Endothelial cell of umbilical vein (primary cell): ENCODE measurements at places on chromosomes 12 and 14. TPM values are rescaled to one million over a fixed set of nuclear protein-coding genes. Genes with fewer than 3 reads are reported as not detected.

DNA sequence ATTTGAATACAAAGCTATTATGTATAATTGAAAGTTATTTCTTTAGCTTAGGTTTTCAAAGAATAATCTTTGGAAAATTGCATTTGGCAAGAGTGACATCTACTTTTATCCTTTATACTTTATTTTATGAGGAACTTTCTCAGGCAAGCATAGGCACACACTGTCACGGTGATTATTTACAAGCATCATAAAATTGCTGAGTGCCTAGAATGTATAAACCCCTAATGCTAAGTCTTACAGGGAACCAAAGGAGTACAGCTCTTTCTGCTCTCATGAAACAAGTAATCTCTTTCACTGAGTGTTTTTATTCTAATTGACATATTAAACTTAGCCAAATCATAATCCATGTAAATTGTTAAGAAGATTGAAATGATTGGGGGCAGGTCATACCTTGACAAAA is 154.9 kb downstream of the FSCB start:
- H3K27me3 ChIP-seq: no peaks in the 10 kb centered on the region
- H3K4me1 ChIP-seq: no peaks in the 10 kb centered on the region
- no peak overlapping the region for H3K4me3 ChIP-seq
- H3K27ac ChIP-seq: no peak overlapping the region

- H3K4me1 ChIP-seq: no peaks in the 10 kb centered on the region
- H3K36me3 ChIP-seq: peaks cover 2% of the 10 kb centered on the region
- H3K27ac ChIP-seq: no peak within 1 kb of the TSS
- no peaks in the 10 kb centered on the region for H3K27me3 ChIP-seq
- H3K4me3 ChIP-seq: no peak within 1 kb of the TSS
- no peak for DNase-seq
These were observed at the start of gene ITGB7 for GRCh38 chr12:53207042-53207441. Gene ITGB7, minus strand, starts transcription at chr12:53207251. Its CDS starts 6,808 bp downstream, at chr12:53200443.

The GALNT16 gene
- 0.49 and 1.0 TPM in 2 replicates for total RNA-seq

The TCTN1 gene
- total RNA-seq: 20.1 and 21.1 TPM in 2 replicates

The RAB15 gene
- total RNA-seq: 24.9 and 26.7 TPM in 2 replicates

GRCh38 chr12:75489613-75490210 is 9.2 kb downstream of the GLIPR1 start:
- H3K4me3 ChIP-seq: no peak overlapping the region
- H3K27me3 ChIP-seq: no peaks in the 10 kb centered on the region
- peak overlapping the region; percentile 28 for H3K27ac ChIP-seq
- H3K4me1 ChIP-seq: peaks cover 14% of the 10 kb centered on the region
- H3K36me3 ChIP-seq: peaks cover 6% of the 10 kb centered on the region

DNA sequence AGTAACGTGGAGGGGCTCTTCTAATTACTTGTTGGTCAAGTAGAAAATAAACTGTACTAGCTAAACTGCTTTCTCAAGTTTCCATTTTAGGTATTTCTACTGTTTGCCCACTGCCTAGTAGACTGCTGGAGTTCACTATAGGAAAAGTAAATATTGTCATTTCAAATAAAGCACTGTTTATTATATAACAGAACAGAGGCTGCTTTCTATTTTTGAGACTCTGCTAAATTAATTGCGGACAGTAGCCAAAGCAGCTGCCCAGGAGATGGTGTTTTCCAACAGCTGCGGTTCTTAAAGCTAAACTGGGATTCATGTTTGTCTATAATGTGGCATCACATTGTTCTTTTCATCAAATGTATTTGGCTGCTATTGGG is 15.9 kb upstream of the SIX1 start:
- H3K27me3 ChIP-seq: peaks cover 2% of the 10 kb centered on the region
- H3K4me3 ChIP-seq: no peak overlapping the region
- H3K27ac ChIP-seq: no peak overlapping the region
- DNase-seq: no peak

DNA sequence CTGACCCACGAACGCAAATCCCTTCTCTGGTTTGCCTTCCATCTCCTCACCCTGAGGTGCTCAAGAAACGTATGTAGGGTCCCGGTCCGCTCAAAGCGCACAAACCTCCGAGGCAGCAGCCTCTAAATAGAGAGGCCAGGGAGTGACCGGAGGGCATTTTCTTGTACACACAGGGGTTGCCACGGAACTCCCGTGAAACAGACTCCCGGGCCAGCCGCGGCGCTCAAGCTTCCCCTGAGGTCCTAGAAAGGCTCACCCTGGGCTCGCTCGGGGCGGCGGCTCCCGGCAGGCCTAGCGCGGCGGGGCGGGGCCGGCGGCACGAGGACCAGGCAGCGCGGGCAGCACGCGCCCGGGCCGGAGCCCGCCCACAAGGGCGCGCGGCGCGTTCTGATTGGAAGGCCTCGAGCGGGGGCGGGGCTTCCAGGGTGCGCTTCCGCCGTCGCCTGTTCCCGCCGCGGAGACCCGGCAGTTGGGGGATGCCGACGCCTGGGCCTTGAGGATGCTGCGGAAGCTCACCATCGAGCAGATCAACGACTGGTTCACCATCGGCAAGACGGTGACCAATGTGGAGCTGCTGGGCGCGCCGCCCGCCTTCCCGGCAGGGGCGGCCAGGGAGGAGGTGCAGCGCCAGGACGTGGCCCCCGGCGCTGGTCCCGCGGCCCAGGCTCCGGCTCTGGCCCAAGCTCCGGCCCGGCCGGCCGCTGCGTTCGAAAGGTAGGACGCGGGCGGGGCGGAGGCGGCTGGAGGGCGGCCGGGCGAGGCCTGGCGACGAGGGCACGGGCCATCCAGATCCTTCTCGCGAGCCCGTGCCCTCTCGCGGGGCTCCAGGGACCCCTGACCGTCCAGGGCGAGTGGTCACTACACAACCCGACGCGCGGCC is at the start of gene TDRD9:
TDRD9 (plus strand) TSS at position 446 of the 880 bp plus-strand sequence; CDS start at position 500, 54 bp downstream.
- no peak for DNase-seq
- H3K27me3 ChIP-seq: peaks cover 1% of the 10 kb centered on the region
- no peaks in the 10 kb centered on the region for H3K4me1 ChIP-seq
- H3K36me3 ChIP-seq: no peaks in the 10 kb centered on the region
- H3K27ac ChIP-seq: no peak within 1 kb of the TSS

The KRT75 gene
- total RNA-seq: not detected in 2 replicates

DNA sequence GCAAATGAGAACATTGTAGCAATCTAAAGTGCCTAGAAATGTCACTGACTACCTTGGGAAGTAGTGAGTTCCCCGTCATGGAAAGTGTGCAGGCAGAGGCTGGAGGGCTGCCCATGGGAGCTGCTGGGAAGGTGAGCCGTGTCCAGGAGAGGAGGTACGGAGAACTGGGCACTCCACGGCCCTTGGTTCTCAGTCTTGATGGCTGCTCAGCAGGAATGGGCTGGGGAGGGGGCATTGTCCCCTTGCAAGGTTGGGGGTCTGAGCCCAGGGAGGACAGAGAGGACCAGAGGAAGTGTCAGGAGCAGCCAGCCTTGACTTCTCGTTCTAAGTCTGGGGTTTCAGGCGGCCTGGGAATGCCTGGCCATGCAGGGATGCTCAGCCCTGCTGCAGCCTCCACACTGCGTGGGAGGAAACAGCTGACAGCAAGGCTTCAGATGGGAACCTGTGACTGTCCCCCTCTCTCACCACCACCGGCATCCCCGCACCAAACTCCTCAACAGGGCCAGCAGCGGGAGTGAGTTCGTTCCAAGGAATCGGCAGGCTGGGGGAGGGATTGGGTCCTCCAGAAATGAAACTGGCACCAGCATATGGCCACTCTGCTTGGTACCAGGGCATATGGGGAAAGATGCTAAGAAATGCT is 140.2 kb downstream of the BCL11B start:
- H3K27ac ChIP-seq: no peak overlapping the region
- no peaks in the 10 kb centered on the region for H3K36me3 ChIP-seq
- no peak overlapping the region for H3K4me3 ChIP-seq
- no peaks in the 10 kb centered on the region for H3K4me1 ChIP-seq
- no peaks in the 10 kb centered on the region for H3K27me3 ChIP-seq
- no peak for DNase-seq

GRCh38 chr14:93186466-93186865 is 1.3 kb downstream of the LYSET start:
- peak overlapping the region; percentile 25 for H3K27ac ChIP-seq
- DNase-seq: peak; percentile 29
- peaks cover 21% of the 10 kb centered on the region for H3K4me1 ChIP-seq
- no peaks in the 10 kb centered on the region for H3K27me3 ChIP-seq
- no peak overlapping the region for H3K4me3 ChIP-seq

GRCh38 chr12:76766161-76766560 is 2.2 kb downstream of the ZDHHC17 start:
- no peaks in the 10 kb centered on the region for H3K27me3 ChIP-seq
- no peak for DNase-seq
- H3K4me3 ChIP-seq: no peak overlapping the region
- H3K27ac ChIP-seq: no peak overlapping the region

DNA sequence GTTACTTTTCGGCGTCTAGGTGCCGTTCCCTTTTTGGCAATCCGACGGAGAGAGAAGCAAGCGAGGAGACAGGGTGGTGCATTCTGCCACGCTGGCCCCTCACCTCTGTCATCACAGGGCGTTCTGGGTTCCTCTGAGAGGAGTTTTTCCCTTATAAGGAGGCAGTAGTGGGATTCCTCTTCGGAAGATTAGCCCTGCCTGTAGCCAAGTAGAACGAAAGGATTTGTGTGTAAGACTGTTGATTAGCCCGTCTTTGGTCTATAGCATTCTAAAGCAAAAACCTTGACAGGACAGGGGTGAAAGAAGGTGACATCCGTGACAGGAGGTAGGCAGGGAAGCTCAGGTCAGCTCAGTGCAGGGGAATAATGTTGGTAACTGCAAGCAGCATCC is 9.1 kb upstream of the NEMF start:
- H3K27me3 ChIP-seq: no peaks in the 10 kb centered on the region
- DNase-seq: no peak
- peak overlapping the region; percentile 91 for H3K4me3 ChIP-seq
- peak overlapping the region; percentile 77 for H3K27ac ChIP-seq
- H3K36me3 ChIP-seq: no peaks in the 10 kb centered on the region

- H3K36me3 ChIP-seq: no peaks in the 10 kb centered on the region
- H3K4me1 ChIP-seq: peaks cover 3% of the 10 kb centered on the region
- DNase-seq: no peak
- H3K27me3 ChIP-seq: no peaks in the 10 kb centered on the region
- H3K4me3 ChIP-seq: no peak overlapping the region
These were observed 207.6 kb downstream of the MED13L start for GRCh38 chr12:116069943-116070342.

DNA sequence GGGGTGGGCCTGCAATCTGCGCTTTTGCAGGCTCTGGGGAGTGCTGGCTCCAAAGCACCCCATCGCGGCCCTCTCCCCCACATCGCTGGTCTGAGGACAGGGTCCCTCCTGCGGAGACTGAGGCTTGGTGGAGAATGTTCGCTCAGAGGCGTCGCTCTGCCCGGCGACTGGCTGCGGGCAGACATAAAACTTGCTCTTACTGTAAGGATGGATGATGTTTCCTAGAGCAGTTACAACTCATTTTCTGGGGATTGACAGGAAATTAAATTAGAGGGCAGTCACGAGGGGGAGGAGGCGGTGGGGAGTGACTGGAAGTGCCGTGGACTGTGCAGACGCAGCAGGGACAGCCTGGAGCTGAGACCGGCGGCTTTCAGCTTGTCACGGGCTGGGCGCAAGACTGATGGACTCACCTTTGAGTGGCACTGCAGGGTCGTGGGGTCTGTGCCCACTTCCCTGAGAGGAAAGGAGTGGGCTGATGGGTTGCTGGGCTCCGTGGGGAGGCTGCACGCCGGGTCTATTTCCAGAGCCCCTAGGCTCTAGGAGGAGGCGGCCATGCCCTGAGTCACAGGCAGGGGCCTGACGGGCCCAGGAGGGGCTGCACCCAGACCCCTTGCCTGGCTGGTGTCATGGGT is 32.8 kb downstream of the NOC4L start:
- no peaks in the 10 kb centered on the region for H3K27me3 ChIP-seq
- no peaks in the 10 kb centered on the region for H3K4me1 ChIP-seq
- H3K27ac ChIP-seq: no peak overlapping the region
- H3K36me3 ChIP-seq: no peaks in the 10 kb centered on the region

DNA sequence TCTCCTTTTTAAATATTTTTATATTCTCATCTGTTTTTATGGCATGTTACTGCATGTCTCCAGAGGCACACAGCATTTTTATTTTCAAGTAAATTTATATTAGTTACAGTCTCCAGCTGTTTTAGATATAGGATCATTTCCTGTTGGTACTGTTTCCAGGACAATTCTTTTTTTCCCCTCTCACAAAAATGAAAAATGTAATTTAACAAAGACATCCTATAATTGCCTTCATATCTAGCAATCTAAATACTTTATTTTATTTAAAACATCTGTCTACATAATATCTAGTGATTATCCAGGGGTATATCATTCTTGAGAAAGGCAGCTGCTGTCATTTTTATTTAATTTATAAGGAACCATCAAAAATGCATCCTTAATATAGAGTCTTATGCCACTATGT is 272.4 kb upstream of the NPAS3 start:
- peaks cover 1% of the 10 kb centered on the region for H3K27me3 ChIP-seq
- H3K36me3 ChIP-seq: no peaks in the 10 kb centered on the region

GRCh38 chr12:5796171-5796958 is 148.7 kb downstream of the ANO2 start:
- no peak overlapping the region for H3K4me3 ChIP-seq
- no peaks in the 10 kb centered on the region for H3K4me1 ChIP-seq
- H3K36me3 ChIP-seq: peaks cover 13% of the 10 kb centered on the region
- H3K27ac ChIP-seq: no peak overlapping the region
- no peak for DNase-seq
- H3K27me3 ChIP-seq: no peaks in the 10 kb centered on the region

DNA sequence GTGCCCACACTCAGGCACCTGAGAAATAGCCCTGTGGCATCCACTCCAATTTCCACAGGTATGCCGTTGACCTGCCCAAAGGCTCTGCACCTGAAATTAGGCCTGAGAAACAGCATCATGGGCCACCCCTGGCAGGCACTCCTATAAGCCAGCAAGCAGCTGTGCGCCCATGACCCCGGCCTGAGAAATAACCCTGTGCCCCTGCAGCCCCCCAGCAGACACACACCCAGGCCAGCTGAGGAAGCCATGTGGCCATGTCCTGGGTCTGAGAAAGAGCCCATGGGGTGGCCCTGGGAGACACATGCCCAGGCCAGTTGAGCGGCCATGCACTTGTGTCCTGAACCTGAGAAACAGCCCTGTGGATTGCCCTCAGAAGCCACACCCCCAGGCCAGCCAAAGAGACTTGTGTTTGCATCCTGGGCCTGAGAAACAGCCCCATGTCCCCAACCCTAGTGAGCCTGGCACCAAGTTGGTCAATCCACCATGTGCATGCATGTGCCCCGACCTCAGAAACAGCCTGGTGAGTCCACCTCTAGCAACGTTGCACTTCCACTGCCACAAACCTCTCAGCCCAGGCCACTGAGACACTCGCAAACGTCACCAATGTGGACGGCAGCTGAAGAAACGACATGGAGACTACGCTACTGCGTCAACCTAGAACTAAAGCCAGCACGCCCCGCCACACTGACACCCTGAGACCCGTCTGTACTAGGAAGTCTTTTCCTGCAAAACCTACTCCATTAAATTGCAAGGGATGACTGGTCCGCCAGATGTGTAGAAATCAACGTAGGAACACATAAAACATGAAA is 411.9 kb downstream of the TMEM121 start:
- no peaks in the 10 kb centered on the region for H3K27me3 ChIP-seq
- H3K36me3 ChIP-seq: no peaks in the 10 kb centered on the region
- H3K4me3 ChIP-seq: no peak overlapping the region
- no peak for DNase-seq

- H3K27ac ChIP-seq: no peak overlapping the region
- H3K4me1 ChIP-seq: no peaks in the 10 kb centered on the region
- no peak overlapping the region for H3K4me3 ChIP-seq
- peaks cover 63% of the 10 kb centered on the region for H3K36me3 ChIP-seq
- no peak for DNase-seq
These were observed 29.4 kb downstream of the PARP2 start for GRCh38 chr14:20372796-20373195.

The GPR162 gene
- 8.1 and 13.7 TPM in 2 replicates for total RNA-seq

The SMIM41 gene
- not detected in 2 replicates for total RNA-seq

GRCh38 chr12:111368788-111369495 is at the start of gene PHETA1:
Gene PHETA1, minus strand, starts transcription at chr12:111369095. Its CDS starts 5,668 bp downstream, at chr12:111363427.
- peak; percentile 90 for DNase-seq
- no peaks in the 10 kb centered on the region for H3K27me3 ChIP-seq
- H3K4me1 ChIP-seq: peaks cover 21% of the 10 kb centered on the region
- H3K36me3 ChIP-seq: no peaks in the 10 kb centered on the region
- H3K4me3 ChIP-seq: peak within 1 kb of the TSS; percentile 87

The TMEM253 gene
- total RNA-seq: not detected in 2 replicates
